Fibroblast of upper back skin (primary cell): ENCODE measurements at places on chromosomes 5 and 9.

GRCh38 chr5:85931220-85931619 lies 686.5 kb upstream of the COX7C start:
- no peak for DNase-seq

DNA sequence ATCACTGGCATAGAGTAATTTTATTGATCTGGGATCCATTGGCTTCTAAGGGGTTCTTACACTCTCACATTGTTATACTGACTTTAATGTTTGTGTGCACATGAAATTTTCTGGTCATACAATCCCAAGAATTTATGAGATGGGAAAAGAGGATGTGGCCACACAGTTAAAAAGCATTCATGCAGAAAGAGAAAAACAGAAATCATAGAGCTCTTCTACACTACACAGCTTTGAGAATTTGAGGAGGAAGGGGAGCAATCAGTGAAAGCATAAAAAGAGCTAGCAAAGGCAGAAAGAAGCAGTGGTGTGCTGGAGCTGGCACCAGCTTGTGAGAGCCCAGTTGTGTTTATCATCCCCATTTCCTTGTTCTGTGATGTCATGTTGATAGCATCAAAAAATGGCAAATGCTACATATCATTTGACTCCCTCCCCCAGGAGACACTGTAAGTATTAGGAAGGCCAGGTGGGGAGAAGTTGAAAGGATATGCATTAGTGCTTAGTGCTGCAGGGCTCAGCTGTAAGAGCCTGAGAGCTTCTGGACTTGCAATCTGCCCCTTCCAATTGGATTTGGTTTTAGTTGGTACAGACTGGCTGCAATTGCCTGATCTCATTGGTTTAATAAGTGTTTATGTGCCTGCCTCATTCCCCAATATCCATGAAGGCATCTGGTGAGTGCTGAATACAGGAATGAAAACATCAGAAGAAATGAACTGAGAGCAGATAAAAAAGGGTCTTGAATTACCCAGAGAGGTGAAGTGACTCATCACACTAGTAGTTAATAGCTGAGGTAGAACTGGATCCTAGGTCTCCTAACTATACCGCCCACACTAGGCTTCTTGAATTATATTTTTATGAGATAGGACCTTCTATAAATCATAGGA lies 30.9 kb downstream of the RHOBTB3 start:
- DNase-seq: peak; percentile 83

GRCh38 chr5:151509836-151510235 lies 62.4 kb downstream of the SLC36A1 start:
- DNase-seq: no peak

- no peak for DNase-seq
These were observed 2.4 kb downstream of the WDR5 start for GRCh38 chr9:134138292-134138691.

- peak; percentile 11 for DNase-seq
These were observed 25.5 kb downstream of the DEPDC1B start for GRCh38 chr5:60674251-60675069.

DNA sequence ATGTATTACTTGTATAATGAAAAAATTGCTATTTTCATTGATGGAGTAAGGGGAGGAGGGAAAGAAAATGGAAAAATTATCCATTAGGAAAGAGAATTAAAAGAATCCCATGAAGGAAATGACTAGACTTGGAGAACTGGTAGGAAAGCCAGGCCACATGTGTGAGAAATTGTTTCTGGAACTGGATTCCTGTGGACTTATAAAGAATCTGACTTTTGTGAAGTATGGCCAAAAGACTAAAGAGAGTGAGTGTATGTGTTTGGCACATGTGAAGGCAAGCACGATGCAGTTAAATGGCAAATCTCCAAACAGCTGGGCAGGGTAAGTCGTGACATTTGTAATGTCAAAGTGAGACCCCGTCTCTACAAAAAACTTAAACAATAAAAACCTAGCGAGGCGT lies 89.4 kb downstream of the MTX3 start:
- DNase-seq: peak; percentile 10
